ENCODE measurements at places on chromosomes 4 and X.

GRCh38 chrX:22095286-22095685 is 63.2 kb downstream of the PHEX start:
- no peak for DNase-seq

GRCh38 chr4:20662851-20663250 is 37.4 kb upstream of the PACRGL start:
- no peak for DNase-seq

DNA sequence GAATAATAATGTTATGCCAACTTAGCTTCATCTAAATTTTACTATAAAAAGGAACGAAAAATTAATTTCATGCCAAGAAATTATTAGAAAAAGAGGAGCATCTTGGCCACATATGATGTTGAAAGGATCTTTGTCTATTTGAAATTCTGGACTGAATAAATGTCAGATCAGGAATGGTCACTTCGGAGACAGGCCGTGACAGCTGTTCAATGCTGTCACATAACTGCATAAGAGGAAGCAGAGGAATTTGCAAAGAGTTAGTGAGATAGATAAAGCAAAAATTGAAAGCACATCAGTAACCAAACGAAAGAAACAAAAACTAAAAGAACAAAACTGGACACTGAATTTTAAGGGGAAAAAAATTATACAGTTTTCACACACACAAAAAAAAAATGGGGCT is 100.9 kb downstream of the GASK1B start:
- no peak for DNase-seq

GRCh38 chr4:26028133-26028792 is 114.2 kb downstream of the SMIM20 start:
- no peak for DNase-seq

- no peak for DNase-seq
These were observed 1161.4 kb upstream of the PCDH7 start for GRCh38 chr4:29558789-29559188.

DNA sequence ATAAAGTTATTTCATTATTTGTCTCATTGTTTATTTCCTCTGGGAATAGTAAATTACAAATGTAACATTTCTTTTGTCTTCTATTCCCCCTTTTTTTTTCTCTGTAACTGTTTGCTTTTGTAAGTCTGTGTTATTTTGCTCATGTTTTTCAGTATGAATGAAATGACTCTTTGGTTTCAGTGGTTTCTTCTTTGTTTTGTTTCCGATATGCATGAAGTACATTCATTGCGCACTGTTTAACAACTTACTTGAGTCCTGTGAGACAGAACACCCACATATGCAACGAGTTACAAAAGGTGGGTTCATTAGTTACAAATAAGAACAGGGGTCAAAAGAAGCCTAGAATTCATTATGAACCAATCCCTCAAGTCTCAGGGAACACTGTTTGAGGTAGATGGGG is 175.0 kb upstream of the UGT8 start:
- no peak for DNase-seq

DNA sequence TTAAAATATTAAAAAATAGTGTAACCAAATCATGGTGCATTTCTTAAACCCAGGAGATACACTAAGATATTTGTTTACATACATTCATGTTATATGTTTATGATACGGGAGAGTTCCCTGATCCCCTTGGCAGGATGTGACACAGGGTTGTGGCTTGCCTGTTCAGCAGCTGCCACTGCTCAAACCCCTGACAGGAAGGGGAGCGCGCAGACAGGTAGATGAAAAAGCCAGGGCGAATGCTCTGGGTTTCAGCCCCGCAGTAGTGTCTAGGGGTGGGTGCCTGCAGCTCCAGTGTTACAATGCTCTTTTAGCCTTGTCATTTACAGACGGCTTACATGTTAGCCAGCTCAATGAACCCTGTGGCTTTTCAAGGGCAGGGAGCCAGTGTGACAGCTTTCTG is 1343.8 kb upstream of the IGFBP7 start:
- peak; percentile 24 for DNase-seq

- DNase-seq: no peak
These were observed 515.7 kb downstream of the RPA4 start for GRCh38 chrX:97399400-97399799.

- no peak for DNase-seq
These were observed 157.6 kb downstream of the SH3KBP1 start for GRCh38 chrX:19729761-19730160.

DNA sequence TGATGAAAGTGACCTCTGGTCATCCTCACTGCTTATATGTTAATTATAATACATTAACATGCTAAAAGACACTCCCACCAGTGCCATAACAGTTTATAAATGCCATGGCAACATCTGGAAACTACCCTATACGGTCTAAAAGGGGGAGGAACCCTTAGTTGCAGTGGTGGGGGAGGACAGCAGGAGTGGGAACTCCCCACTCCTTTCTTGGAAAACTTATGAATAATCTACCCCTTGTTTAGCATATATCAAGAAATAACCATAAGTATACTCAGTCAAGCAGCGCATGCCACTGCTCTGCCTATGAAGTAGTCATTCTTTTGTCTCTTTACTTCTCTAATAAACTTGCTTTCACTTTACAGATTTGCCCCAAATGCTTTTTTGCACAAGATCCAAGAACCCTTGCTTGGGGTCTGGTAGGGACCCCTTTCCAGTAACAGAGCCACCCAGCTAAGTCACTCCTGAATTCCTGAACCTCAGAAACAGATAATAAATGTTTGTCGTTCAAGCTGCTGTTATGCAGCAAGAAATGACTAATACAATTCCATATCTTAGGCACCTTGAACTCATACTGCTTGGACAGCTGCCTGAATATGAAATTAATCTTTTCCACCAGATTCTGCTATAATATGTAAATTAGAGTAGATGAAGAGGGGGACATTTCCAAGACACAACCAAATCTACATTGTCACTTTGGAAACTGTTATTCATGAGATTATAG is 14.4 kb upstream of the REPS2 start:
- DNase-seq: no peak

- DNase-seq: peak; percentile 51
These were observed 11.3 kb downstream of the BLOC1S4 start for GRCh38 chr4:6727081-6727942.

DNA sequence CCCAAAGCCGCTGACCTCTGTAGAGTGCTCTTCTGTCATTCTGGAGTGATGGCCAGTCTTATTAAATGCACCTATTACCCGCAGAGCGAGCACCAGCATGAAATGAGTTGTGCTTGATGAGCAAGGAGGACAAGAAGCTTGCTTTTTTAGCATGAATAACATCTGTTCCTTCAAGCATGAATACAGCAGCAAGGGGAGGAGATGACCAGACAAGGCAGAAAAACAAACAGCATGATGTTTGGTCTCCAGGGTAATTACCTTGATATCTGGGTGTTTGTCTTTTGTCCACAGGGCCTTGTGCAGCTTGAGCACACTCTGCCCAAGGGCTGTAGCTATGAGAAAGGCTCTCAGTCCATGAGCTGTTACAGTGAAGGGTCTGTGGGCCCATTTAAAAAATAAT is 324.8 kb upstream of the DDX53 start:
- DNase-seq: peak; percentile 43

DNA sequence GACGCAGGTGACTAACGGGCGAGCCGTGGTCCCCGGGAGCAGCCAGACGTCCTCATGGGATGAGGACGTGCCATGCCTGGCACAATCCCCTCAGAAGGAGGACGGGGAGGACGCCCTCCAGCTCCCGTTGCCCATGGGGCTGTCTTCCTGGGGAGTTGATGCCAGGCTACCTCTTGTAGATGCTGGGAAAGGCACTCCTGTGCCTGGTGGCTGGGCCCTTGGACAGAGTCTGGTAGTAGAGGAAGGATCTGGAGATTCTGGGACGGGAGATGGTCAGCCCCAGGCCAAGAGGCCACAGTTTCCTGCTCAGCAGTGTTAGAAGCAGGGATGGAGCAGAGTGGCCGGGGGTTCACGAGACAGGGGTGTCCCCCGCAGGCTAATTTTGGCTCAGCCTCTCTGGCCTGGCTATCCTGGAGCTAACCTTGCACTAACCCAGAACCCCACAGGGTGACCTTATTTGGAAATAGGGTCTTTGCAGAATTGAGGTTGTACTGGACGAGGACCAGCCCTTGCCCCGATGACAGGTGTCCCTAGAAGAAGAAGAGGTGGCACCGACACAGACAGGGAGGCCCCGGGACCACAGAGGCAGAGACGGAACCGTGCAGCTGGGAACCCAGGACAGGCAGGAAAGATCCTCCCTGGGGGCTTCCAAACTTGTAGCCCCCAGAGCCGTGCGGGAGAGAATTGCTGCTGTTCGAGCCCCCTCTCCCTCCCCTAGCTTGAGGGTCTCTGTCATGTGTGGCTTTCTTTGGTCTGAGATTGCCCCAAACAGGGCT is 50.1 kb upstream of the ADRA2C start:
- no peak for DNase-seq

DNA sequence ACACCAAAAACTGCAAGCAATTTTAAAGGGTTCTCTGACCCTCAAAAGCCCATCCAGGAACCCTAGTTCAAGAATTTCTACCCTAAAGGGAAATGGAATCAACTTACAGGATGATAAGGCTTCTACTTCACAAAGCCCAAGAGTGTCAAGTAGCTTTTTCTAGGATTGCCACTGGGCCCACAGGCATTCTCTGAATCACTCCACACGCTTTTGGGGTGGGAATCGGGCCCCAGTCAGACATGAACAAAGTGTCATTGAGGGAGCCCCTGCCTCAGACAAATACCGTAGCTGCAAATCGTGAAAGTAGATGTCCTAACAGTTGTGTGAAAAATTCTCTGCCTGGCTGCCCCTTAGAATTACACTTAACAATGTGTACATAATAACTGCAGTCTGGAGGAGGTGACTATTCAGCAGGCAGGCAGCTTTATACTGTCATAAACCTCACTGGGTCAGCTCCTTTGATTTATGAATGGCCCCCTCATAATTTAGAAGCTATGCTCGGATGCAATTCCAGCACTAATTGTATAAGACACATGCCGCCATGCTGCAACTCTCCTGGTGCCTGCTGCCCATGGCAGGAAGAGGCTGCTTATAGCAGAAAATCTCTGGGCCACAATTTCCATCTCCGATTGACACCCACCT is 36.7 kb downstream of the CHRDL1 start:
- no peak for DNase-seq

- DNase-seq: no peak
These were observed 34.4 kb downstream of the HPF1 start for GRCh38 chr4:169723207-169723965.

GRCh38 chr4:107808572-107808971 is 16.2 kb upstream of the SGMS2 start:
- no peak for DNase-seq

- no peak for DNase-seq
These were observed 360.9 kb downstream of the PRDM5 start for GRCh38 chr4:120561648-120562047.

DNA sequence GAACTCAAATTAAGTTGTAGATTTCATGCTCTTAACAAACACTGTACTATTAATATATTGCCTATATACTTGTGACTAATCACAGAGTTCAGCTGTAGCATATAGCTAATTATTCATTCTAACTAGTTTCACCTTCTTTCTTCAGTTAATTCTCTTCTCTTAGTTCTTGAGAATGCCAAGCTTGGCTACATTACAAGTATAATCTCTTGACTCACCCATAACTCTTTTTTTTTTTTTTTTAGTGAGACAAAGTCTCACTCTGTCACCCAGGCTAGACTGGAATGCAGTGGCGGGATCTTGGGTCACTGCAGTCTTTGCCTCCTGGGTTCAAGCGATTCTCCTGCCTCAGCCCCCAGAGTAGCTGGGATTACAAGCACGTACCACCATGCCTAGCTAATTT is 5.4 kb downstream of the KLHL5 start:
- no peak for DNase-seq

DNA sequence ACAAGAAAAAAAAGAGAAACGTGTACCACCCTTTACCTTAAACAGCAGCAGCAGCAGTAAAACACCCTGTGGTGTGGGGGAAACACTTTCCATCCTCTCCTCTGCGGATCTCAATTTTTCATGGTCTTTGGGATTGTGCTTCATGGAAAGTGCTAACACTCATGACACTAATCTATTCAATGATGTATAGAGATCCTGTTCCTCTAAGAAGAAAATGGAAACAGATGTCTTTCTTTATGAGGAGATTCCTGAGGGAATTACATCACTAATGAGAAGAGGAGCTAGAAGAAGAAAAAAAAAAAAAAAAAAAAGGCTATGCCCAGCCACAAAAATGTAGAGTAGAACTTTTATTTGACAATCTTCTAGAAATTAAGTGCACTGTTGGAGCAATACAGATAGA is 62.9 kb upstream of the NDST3 start:
- no peak for DNase-seq

DNA sequence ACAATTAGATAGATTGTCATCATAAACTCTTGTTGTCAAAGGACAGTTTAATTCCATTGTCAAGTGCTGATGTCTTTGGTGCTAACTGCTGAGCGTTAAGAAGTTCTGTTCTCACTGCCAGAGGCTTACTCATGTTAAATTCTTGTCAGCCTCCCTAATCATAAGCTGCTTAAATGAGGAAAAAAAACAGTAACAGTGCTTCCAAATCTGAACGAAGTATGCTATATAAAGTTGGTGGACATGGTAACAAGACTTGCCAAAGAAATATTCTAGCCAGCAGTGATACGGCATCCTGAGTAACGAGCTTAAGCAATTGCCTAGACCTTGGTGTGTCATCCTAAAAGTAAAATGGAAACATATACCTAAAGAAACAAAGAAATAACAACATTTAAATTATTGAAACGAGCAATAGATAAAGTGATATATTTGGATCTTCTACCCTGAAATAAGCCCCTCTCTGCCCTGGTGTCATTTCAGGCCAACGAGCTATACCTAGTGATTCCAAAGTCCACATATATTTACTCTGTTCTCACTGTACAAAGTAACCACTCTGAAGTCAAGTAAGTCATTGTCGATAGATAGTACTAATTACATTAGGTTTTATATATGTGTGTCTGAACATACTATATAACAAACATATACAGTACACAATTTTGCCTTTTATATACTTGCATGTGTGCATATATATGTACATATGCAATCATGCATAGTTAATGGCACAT is 339.7 kb upstream of the HS3ST1 start:
- DNase-seq: no peak

GRCh38 chr4:25888781-25889180 is 25.2 kb upstream of the SMIM20 start:
- DNase-seq: no peak

GRCh38 chr4:67480810-67481209 is 64.5 kb downstream of the CENPC start:
- no peak for DNase-seq

DNA sequence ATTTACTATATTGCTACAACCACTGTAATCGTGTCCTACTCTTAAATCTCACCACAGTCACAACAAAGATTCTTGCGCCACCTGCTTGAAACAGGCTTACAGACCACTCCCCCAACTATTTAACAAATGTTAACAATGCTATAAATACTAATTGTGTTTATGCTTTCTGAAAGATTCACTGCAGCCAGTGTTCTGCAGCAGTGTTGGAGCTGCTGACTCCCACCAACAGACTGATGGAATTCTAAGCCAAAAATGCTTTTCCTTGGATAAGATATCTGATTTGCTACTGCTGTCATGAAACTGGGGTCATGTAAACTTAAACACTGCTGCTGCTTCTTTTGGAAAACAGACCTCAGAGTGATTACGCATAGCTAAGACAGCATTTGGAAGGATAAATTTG is 244.2 kb upstream of the MAB21L2 start:
- DNase-seq: no peak

- peak; percentile 27 for DNase-seq
These were observed 69.0 kb downstream of the ATOH1 start for GRCh38 chr4:93897559-93897958.

- no peak for DNase-seq
These were observed 9.3 kb downstream of the HMX1 start for GRCh38 chr4:8862334-8862733.
